ENCODE measurements at places on chromosomes 5 and 9.

DNA sequence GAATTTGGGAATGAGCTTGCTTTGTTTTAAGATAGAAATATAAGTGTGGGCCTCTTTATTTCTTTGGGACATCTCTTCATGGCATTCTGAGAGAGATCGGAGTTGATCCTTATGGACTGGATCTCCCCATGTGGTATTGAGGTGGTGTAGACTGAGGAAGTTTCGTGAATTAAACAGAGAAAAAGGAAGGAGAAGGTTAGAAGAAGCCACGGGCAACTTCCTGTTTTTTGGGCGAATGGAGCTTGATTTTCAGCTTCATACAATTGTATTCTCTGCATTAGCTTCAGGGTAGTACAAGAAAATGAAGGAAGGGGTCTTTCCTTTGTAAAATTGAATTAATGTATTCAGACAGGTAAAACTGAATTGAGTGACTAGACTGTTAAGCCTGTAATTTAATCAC lies 70.5 kb upstream of the HMHB1 start:
- no peak for DNase-seq

DNA sequence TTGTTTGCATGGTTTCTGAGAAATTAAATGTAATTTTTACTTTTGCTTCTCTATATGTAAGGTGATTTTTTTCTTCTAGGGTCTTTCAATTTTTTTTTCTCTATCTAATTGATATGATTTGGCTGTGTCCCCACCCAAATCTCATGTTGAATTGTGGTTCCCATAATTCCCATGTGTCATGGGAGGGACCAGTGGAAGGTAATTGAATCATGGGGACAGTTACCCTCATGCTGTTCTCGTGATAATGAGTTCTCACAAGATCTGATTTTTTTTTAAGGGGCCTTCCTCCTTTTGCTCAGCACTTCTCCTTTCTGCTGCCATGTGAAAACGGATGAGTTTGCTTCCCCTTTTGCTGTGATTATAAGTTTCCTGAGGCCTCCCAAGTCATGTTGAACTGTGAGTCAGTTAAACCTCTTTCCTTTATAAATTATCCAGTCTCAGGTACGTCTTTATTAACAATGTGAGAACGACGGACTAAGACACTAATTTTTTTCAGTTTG lies 150.8 kb downstream of the MTRR start:
- no peak for DNase-seq

DNA sequence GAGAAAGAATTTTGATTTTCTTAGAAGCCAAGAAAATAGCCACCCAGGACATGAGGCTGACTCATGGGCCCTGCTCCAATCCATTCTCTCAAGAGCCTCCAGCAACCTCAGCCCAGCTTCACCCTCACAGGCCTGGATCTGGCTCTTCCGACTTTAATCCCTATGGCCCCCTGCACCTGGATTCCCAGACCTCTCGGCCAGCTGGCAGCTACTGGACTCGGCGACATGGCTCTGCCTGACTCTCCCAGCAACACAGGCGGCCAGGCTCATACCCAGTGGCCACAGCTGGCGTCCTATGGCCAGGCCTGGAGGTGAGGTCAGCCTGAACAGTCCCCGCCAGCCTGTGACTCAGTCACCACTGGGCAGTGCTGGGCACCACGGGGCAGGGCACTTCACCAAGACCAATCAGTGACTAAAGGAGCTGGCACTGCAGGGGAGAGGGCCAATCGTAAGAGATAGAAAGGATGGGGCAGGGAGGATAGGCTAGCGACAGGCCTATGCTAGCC lies 6.2 kb upstream of the PDLIM4 start:
- no peak for DNase-seq

DNA sequence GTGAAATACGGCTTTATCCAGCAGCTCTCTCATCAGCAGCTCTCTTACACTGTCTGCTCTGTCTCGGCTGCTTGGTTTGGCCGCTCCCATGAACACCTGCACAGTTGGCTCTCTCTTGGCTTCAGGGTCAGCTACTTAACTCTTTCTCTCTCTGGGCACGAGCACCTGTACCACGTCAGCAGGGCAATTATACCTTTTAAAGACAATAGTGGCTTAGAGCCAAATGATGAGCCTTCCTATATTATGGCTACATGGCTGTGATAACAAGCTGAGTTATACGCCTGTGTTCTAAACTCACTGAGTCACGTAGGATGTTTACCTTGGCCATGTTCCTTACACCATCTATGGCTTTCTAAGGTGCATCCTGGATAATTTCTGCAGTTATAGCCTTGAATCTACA lies 69.2 kb upstream of the CTNND2 start:
- DNase-seq, result no peak
